Amygdala (tissue), 56 donors: ENCODE measurements at places on chromosomes 2 and 18.

- DNase-seq: no peak
These were observed 68.8 kb upstream of the ZNF397 start for GRCh38 chr18:35172009-35172408.

DNA sequence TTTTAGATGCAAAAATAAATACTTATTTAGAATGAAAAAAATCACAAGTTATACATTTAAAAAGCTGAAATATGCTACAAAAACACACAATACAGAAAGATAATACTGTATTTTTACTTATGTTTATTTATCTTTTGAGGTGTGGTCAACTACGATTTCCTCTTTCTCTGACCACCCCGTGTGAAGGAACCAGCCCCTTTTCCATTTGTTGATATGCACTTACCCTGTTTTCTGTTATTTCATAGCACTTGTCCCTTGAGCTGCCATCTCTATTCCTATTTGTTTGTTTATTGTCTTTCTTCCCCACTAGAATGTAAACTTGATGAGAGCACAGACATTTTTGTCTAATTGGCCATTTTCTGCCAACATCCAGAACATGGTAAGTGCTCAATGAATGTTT, 460.5 kb upstream of the TRIB2 start:
- DNase-seq: no peak

DNA sequence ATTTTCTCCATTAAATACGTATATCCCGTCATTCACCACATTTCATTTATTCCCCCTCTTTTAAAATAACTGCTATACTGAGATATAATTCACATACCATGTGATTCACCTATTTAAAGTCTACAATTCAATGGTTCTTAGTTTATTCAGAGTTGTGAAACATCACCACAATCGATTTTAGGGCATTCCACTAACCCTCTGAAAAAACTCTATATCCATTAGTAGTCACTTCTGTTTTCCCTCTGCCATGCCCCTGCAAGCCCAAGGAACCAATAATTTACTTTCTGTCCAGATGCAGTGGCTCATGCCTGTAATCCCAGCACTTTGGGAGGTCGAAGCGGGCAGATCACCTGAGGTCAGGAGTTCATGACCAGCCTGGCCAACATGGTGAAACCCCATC, 95.5 kb upstream of the FZD5 start:
- no peak for DNase-seq

DNA sequence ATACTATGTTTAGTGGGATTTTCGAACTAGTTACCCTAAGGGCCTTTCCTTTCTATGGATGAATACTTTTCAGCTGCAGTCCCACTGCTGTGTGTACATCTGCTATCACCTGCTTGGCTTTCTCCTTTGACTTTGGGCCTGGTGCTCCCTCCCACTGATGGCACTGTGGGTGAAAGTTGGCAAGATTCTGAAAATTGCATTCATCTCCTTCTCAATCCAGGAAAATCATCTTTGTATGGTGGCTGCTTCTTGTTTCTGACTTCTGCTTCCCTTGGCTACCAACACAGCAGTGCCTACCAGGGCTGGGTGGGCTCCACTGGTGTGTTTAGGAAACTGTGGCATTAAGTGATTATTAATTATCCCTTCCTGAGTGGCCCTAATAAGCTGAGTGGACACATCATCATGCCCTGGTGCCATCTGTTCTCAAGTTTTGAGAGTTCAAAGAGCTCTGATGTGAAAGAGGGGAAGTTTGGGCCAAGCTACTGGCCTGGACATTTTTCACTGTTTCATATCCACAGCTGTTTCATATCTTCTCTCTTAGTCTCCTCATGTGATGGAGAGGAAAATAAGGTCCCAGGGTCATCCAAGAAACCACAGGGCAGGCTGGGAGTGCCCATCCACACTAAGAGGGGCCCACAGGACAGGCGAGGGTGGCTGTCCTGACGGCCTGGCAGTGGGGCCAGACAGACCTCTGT, 16.7 kb downstream of the HK2 start:
- no peak for DNase-seq

GRCh38 chr2:118729760-118730159, 117.7 kb downstream of the EN1 start:
- DNase-seq: no peak

DNA sequence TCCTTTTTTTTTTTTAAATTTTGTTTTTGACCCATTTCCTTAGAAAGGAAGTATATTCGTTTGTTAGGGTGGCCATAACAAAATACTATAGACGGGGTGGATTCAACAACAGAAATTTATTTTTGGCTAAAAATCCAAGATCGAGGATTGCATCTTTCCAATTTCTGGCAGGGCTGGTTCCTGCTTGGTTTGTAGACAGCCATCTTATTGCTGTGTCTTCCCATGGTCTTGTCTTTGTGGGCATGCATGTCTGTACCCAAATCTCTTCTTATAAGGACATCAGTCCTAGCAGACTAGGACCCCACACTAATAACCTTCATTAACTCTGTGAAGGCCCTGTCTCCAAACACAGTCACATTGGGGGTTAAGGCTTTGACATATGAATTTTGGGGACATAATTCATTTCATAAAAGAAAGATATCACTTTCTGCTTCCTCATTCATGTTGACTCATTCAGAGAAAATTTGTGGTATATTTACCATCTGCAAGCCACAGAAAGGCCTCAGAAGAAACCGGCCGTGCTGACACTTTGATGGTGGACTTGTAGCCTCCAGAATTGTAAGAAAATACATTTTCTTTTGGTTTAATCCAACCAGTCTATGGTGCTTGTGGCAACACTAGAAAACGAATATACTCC, 262.1 kb downstream of the LPIN1 start:
- no peak for DNase-seq
